Activated CD4-positive, CD25-positive, alpha-beta regulatory T cell (primary cell): ENCODE measurements at places on chromosomes 12 and 14.

DNA sequence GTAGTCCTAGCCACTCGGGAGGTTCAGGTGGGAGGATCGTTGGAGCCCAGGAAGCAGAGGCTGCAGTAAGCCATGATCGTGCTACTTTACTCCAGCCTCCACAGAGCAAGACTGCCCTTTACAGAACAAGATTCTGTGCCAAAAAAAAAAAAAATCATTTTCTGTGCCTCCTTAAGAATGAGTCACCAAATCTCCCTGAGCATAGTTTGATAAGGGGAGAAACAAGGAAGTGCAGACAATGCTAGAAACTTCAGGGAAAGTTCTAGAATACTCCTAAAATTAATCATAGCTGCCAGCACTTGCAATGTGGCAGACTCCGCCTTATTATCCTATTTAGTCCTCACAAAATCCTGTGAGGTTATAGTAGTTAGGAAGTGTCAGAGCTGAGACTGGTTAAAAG is 74.5 kb downstream of the KCNK10 start:
- DNase-seq = no peak

GRCh38 chr12:4819654-4820053 is 90.1 kb upstream of the KCNA1 start:
- no peak for DNase-seq

GRCh38 chr12:9907769-9908168 is 24.4 kb downstream of the CLEC2A start:
- no peak for DNase-seq

DNA sequence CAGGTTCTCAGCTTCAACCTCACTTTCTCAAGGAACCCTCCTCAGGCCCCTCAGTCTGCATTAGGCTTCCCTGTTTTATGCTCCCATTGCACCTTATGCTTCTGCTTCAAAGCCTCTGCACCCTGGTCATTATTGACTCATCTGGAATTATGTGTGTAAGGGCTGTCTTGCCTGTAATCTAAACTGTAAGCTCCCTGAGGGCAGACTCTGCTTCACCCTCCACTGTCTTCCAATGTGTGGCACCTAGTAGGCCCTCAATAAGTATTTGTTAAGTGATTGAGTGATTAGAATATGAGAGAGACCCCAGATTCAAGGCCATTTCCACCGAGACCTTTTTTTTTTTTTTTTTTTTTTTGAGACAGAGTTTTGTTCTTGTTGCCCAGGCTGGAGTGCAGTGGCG is 79.1 kb downstream of the VCPKMT start:
- DNase-seq = no peak
